ENCODE measurements at places on chromosomes 16 and 17. TPM values are rescaled to one million over a fixed set of nuclear protein-coding genes. Genes with fewer than 3 reads are reported as not detected.

STX1B gene
- total RNA-seq, result 0.79 TPM

DNA sequence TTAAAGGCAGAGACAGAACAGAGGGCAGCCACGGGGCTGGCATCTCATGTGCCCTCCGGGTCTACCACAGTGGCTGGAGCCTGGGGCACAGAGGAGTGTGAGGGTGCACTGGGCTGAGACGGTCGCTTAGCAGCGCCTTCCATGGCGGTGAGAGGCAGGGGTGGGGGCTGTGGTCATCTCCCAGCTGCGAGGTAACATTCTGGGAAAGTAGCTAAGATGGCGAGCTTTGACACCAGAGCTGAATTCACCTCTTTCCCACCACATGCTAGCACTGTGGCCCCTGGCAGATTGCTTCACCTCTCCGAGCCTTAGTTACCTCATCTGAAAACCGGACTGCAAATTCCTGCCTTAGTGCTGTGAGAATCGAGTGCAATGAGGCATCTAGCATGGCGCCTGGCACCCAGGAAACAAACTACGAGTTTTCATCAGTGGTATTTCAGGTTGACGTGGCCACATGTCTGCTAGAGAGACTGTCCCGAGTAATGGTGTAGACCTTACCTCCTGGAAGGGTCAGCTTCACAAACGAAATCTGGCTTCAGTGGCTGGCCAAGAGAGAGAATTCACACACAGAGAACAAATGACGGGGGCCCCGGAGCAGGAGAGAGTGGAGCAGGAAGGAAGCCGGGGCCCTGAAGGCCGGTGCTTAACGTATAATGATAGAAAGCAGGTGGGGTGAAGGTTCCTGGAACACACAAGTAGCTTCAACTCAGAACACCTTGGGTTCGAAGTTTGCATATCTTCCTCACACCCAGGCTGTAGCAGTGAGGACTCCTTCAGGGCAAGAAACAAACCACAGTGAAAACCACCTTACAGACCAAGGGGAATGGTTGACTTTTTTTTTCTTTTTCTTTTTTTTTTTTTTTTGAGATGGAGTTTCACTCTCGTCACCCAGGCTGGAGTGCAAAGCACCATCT, 63.9 kb upstream of the RPH3AL start:
- DNase-seq, result no peak

DNA sequence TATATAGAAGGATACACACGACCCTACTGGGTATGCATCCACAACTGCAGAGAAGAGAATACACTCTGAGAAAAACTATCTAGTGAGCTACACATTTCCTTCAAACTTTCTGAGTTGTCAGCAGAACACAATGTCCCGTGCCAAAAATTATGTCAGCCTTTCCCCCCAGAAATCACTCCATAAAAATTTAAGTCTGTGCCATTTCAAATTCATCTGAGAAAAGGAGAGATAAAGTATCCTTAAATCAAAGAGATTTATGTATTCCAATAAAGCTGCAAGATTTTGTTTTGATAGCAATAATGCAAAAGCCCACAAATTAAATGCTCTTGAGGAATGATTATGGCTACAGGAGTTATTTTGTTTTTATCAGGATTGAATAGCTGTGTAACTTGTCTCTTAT, 760.1 kb downstream of the CDH11 start:
- no peak for DNase-seq

DNA sequence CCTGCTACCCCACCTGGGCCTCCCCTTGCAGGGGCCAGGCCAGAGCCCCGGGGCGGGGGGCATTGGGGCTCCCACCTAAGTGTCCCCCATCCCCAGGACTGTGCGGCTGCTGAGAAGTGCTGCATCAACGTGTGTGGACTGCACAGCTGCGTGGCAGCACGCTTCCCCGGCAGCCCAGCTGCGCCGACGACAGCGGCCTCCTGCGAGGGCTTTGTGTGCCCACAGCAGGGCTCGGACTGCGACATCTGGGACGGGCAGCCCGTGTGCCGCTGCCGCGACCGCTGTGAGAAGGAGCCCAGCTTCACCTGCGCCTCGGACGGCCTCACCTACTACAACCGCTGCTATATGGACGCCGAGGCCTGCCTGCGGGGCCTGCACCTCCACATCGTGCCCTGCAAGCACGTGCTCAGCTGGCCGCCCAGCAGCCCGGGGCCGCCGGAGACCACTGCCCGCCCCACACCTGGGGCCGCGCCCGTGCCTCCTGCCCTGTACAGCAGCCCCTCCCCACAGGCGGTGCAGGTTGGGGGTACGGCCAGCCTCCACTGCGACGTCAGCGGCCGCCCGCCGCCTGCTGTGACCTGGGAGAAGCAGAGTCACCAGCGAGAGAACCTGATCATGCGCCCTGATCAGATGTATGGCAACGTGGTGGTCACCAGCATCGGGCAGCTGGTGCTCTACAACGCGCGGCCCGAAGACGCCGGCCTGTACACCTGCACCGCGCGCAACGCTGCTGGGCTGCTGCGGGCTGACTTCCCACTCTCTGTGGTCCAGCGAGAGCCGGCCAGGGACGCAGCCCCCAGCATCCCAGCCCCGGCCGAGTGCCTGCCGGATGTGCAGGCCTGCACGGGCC, 1.9 kb downstream of the WFIKKN1 start:
- DNase-seq, result no peak

- DNase-seq, result no peak
These were observed 25.3 kb upstream of the KSR1 start for GRCh38 chr17:27430882-27431491.

DNA sequence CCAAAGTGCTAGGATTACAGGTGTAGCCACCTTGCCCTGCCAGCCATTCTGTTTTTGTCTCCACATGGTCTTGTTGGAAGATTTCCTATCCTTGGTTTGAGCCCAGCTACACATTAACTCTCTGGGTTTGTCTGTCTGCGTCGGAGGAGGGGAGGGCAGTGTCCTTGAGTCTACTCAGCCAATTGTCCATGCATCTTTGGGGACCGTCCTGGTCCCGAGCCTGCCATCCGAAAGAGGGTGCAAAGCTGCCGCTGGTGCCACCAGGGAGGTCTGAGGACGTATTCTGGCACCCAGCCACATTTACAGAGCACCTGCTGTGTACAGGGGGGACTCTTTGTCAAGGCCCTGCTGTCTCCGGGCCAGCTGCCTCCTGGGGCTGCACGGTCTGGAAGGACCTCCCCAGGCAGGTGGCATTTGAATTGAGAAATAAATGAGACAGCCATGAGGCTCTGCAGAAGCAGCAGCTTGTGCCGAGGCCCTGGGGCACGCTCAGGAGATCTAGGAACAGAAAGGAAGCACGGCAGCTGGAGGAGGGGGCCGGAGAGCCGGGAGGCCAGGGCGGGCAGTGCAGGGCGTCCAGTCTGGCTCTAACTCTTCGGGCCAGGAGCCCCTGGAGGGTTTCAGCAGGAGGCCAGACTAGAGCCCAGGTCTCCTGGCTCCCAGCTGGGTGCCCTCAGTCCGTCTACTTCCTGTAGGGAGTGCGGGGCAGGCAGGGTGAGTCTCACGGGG, 1.5 kb downstream of the CYBA start:
- DNase-seq, result no peak

DNA sequence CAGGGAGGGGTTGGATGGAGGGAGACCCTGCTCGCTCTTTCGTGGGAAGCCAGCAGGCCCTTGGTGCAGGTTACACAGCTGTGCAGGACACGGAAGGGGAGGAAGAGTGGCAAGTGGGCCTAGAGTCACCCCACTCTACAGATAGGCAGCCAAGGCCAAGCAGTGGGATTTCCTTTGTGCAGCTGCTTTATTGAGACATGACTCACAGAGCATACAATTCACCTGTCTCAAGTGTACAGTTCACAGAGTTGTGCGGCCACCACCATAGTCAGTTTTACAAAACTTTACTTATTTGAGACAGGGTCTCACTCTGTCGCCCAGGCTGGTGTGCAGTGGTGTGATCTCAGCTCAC, 91.2 kb upstream of the CIBAR2 start:
- DNase-seq, result no peak

- no peak for DNase-seq
These were observed 46.6 kb downstream of the RGS9 start for GRCh38 chr17:65183736-65184135.

- DNase-seq, result no peak
These were observed 88.8 kb downstream of the ZDHHC7 start for GRCh38 chr16:84922351-84923120.

GRCh38 chr16:67169642-67170167, 633 bp upstream of the NOL3 start:
- DNase-seq, result peak; percentile 59
